ENCODE measurements at places on chromosomes 1 and 21.

DNA sequence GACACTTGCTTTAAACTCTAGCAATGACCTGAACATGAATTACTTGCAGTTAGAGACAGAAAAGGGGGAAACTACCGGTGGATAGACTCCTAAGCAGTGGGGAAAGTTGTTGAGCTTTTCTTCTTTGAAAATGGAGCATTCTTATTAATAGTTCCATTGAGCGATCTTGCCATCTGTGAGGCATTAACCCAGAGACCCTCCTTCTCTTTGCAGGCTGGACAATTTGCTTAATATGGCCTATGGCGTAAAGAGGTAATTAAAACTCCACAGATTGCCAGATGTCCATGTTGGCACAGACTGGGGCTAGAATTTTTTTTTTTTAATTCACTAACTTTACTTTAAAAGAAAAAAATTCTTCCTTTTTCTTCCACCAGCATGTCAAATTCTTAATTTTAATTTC, 88.5 kb downstream of the ELAVL4 start:
- no peak for DNase-seq

GRCh38 chr1:77273891-77274290, 7.9 kb upstream of the AK5 start:
- DNase-seq = no peak

DNA sequence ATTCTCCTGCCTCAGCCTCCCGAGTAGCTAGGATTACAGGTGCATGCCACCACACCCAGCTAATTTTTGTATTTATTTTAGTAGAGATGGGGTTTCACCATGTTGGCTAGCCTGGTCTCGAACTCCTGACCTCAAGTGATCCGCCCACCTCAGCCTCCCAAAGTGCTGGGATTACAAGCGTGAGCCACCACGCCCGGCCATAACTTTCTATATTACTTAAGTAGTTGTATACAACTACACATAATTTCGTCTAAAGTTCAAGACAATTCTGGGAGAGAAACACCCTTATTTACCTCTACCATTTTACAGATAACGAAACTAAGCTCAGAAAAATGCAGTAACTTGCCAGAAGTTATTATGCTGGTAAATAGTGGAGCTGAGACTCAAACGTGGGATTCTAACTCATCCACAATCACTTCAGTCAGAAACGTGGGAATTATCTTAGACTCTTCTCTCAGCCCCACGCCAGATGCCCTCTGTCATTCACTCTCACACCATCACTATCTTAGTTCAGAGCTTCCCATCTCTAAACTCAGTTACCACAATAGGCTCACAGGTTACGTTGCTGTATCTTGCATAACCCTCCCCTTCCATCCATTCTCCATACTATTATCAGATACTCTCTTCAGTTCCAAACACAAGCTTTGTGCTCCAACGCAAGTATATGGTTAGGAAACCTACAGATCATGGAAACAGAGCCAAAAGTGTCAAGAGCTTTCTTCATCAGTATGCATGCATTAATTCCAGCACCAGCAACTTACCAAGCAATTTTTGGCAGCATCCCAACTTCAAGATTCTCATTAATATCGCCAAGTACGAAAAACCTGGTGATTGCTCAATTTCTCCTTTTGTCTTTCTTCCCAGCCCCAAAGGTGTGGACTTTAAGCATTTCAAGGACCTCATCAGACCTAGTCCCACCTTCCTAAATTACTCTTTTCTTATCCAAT, 69.3 kb downstream of the RERE start:
- no peak for DNase-seq

GRCh38 chr1:1067860-1068516, 6.1 kb downstream of the RNF223 start:
- DNase-seq = no peak

GRCh38 chr21:36738489-36739126, 39.7 kb downstream of the SIM2 start:
- no peak for DNase-seq

- no peak for DNase-seq
Measured at GRCh38 chr1:203085528-203086406, at the start of gene MYOG. MYOG (minus strand) TSS chr1:203086012; CDS start chr1:203085961, 51 bp downstream.

GRCh38 chr1:236348071-236348470, 46.0 kb upstream of the EDARADD start:
- no peak for DNase-seq

DNA sequence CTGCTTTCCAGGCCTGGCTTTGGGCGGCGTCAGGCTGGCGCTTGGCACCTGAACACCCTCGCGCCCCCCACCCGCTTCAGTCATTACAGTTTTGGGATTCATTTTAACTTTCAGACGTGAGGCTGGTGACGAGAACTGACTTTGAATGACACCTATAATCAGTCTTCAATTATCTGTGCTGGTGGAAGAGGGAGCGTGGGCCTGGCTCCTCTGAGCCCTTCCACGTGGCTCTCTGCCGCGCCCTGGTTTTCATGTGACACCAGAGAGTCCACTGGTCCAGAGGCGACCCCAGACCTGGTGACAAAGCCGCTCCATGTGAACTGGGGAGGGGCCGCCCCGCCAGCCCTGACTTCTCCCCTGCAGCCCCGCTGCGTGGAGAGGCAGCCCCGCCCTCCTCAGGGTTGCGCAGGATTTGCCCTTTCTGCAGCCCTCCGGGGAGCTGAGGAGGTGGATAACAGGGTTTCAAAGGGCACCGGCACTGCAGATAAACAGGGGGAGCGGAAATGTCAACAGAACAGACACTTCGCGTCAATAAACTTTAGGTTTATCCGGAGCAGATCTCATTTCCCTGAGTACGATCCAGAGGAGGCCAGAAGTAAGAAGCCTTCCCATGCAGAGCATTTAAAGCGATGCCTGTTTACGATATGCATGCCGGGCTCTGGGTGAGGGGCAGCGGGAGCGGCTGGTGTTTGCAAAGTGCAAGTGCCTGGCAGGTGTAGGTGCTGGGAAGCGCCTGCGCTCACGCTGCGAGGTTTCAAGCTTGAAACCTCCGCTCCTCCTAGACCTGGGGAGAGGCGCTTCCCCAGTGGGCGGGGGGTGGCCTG, 56.4 kb downstream of the AJAP1 start:
- no peak for DNase-seq

DNA sequence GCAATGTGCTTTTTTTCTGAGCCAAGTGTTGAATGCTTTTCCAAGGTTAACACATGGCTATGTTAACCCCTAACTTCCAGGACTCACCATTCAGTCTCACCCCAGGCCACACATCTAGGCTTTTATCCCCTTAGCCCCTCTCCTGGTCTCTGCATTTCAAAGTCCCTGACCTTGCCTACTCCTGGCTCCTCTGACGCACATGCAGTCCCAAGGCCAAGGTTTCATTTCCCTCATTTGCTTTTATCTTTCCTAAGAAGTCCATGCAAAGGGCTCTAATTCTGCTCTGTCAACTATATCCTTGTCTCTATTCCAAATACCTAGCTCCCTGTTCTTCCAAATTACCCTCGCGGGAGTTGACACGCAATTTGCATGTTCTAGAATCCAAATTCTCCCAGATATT, 25.4 kb downstream of the SLC30A10 start:
- no peak for DNase-seq

- no peak for DNase-seq
Measured at GRCh38 chr21:42475526-42476387, 20.3 kb downstream of the RSPH1 start.

DNA sequence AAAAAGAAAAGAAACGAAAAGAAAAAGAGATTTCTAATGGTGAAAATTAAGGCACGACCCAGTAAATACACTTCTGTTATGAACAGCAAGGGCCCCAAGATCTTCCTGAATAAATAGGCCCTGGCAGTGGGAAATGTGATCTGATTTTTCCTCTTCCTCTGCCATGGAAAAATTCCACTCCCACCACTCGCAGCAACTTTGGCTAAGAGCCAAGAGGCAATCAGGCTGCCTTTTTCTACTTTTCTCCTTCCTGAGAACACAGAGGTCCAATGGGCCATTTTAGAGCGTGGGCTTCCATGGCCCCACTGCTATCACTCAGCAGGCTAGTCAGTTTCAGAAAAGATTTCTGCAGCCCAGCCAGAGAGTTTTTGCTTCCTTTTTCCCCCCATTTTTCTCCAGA, 33.7 kb upstream of the AK4 start:
- DNase-seq = no peak

DNA sequence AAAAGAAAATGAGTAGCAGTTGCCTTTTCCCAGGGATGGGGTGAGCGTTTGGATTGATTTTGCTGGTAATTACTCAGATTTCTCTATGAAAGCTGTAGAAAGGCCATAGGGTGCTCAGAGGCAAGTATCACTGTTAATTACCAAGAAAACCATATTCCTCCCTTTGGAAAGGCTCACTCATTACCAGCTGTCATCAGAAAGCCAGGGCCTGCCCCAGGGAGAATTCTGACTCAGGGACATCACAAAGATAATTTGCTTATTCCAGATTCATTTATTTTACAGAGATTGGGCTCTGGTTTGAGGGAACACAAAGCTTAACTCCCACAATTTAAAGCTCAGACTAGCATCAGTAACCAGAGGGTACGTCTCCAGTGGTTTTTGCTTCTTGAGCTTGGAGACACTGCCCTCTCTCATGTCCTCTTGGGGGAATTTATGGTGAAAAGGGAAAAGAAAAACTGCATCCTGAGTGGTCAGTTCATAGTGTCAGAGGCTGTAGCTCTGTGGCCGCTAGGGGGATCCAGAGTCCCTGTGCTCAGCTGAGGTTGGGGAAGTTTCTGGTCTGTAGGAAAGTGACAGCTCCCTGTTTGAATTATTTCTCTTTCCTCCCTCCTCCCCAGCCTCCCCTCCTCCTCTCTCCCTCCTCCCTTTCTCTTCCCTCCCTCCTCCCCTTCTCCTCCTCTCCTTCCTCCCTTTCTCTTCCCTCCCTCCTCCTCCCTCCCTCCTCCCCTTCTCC, 204.3 kb downstream of the KCNJ6 start:
- DNase-seq = peak; percentile 52

DNA sequence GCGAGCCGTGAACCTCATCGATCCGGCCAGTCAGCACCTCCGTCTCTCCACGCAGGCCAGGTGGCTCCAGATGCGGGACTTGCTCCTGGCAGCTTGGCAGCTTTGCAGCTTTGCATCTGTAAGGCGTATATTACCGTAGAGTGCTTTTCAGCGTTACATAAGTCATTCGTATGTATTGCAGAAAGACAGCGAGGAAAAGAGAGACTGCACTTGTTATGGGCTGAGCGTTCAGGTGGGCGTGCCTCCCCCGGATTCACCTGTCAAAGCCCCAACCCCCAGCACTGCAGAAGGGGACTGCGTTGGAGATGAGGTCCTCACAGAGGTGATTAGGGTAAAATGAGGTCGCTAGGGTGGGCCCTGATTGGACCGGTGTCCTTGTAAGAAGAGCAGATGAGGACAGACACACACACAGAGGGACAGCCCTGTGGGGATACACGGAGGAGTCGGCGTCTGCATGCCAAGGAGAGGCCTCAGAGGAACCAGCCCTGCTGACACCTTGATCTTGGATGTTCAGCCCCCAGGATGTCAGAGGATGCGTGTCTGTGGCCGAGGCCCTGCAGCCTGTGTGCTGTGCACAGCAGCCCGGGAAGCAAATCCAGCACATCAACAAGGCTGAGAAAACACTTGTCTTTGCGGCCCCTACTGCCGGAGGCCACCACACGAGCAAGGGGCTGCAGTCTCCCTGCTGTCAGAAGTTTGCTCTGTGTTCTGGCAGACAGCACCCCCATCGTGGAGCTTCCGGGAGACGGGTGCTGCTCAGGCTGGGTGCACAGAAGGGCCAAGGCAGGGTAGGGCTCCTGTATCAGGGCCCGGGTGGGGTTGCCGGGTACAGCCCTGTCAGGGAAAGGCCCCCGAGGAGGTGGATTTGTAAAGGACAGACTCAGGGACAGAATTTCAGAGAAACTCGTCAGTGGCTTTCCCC, 10.9 kb upstream of the AGPAT3 start:
- DNase-seq = no peak

GRCh38 chr1:32877211-32878110, 6.7 kb upstream of the FNDC5 start:
- no peak for DNase-seq

- DNase-seq = peak; percentile 32
Measured at GRCh38 chr21:32411350-32412161, 950 bp upstream of the EVA1C start.

- no peak for DNase-seq
Measured at GRCh38 chr21:42220138-42220701, 1.3 kb downstream of the ABCG1 start.

GRCh38 chr21:21213297-21213696, 215.1 kb downstream of the NCAM2 start:
- DNase-seq = no peak

GRCh38 chr1:199113265-199113869, 474.5 kb downstream of the PTPRC start:
- DNase-seq = no peak

DNA sequence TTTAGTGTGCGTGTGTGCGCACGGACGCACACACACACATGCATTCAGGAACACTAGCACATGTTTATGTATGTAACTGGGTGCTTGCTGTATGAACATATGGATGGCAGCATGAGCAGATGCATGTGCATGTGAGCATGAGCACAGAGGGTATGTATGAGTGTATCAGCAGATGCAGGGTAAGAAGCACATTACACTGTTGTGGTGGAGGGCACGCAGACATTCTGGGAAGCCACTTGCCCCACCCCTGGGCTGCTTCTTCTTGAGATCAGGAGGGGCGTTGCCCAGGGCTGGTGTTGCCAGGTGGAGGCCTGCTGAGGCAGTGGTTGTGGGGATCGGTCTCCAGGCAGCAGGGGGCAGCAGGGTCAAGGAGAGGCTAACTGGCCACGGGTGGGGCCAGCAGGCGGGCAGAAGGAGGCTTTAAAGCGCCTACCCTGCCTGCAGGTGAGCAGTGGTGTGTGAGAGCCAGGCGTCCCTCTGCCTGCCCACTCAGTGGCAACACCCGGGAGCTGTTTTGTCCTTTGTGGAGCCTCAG, 3.9 kb upstream of the P3R3URF start:
- no peak for DNase-seq

DNA sequence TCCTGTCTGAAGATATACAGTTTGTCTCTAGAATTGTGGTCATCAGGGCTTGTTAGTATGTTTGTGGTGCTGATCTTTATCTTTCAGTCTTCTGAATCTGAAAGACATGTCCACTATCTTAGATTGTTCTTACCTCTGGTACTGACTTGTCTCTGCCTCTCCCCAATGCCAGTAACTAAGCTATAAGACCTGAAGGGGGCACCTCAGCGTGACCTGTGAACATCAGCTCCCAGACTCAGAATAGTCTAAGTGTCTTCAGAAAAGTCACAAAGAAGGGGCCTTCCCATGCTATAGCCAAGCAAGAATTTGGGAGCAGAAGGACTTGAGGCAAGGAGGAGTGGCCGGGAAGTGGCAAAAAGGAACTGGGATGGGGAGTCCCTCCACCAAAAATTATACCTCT, 178.1 kb downstream of the NTNG1 start:
- DNase-seq = no peak

DNA sequence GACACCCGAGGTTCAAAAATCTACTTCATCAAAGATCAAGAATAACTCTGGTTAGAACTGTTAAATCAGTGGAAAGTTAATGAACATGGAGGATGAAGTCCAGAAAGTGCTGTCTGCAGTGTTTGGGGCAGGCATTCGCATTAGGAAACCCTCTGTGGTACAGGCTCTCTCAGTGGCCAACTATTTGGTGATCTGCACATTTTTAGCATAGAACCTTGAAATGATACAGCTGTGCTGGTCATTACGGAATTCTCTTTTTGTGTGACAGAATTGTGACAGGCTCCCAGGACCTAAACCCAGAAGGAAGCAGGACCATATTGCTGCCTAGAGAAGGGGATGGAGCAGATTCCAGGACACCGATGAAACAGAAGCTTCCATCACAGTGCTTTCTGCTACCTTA, 89.0 kb downstream of the SLC45A1 start:
- no peak for DNase-seq

GRCh38 chr1:44454704-44455103, 49.6 kb downstream of the RNF220 start:
- no peak for DNase-seq

All from NCI-H1930 (cell line).